ENCODE measurements at places on chromosomes 16 and 17.

DNA sequence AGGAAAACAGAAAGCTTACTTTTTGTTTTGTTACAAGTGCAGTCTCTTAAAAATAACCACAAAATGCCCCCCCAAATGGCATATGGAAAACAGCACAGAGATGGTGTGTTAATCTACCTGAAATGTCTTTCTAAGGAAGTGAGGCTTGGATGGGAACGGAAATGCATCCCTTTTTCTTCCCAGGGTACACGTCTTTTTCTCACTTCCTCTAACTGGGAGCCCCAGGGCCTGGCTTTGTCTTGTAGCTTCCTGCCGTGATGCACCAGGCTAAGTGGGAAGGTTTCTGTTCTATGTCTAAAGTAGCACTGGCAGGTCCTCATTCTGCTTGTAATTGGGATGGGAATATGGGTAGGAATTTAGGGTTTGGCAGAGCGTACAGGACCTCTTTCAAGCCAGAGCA lies 52.5 kb upstream of the CACNG3 start:
- no peak for DNase-seq

DNA sequence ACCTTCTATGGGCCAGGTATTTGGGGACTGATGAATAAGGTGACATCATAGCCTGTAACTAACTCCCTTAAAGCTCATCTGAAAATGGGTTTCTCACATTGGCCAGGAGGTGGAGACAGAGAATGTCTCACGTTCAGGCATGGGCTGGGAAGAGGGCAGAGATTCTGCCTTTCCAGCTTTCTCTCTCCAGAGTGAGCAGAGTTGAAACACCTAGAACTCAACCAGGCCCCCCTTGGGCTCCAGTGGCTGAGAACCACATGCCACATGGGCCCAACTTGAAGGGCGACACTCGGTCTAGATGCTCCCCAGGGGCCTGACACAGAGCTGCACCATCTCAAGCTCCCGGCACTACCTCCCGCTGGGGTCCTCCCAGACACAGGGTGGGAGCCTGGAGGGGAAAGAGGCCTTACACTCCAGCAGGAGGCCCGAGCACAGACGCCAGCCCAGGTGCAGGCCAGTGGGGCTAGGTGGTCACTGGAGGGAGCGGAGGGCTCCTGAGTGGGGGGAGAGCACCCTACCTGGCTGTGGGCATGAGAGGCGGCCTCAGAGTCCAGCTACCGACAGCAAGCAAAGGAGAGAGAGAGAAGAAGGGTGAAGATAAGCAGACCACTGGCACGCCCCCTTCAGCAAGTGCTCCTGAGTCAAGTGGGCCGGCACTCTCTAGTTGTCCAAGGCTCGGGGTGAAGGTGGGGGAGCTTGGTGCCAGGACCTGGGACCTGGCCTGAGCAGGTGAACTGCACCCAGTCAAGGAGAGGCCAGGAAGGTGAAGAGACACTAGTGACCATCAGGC lies 55.9 kb downstream of the MYO18A start:
- DNase-seq, result peak; percentile 83

GRCh38 chr16:31198207-31198882 lies 4.2 kb downstream of the PYCARD start:
- no peak for DNase-seq

DNA sequence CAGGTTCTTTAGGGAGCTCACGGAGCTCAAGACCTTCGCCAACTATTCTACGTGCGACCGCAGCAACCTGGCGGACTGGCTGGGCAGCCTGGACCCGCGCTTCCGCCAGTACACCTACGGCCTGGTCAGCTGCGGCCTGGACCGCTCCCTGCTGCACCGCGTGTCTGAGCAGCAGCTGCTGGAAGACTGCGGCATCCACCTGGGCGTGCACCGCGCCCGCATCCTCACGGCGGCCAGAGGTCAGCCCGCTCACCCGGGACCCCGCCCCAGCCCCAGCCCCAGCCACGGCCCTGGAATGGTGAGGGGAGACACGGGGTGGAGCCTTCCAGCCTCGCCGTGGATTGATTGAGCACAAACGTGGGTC lies 13.5 kb downstream of the SARM1 start:
- DNase-seq, result no peak

DNA sequence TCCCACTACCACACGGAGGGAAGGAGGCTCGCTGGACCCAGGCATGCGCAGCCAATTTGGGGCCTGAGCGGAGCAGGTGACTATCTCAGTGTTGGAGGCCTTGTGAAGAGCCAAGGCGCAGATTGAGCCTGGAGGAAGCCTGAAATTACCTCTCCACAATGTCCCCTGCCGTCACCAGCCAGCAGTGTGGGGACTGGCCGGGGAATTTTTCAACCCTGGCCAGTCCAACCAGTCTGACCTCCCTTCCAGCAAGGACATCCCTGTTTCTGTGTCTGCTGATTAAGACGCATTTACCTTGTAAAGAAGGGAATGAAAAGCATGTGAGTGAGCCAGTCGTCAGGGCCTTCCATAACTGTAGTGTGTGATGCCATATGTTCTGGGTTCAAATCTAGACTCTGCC lies 198.1 kb upstream of the IRX3 start:
- no peak for DNase-seq

DNA sequence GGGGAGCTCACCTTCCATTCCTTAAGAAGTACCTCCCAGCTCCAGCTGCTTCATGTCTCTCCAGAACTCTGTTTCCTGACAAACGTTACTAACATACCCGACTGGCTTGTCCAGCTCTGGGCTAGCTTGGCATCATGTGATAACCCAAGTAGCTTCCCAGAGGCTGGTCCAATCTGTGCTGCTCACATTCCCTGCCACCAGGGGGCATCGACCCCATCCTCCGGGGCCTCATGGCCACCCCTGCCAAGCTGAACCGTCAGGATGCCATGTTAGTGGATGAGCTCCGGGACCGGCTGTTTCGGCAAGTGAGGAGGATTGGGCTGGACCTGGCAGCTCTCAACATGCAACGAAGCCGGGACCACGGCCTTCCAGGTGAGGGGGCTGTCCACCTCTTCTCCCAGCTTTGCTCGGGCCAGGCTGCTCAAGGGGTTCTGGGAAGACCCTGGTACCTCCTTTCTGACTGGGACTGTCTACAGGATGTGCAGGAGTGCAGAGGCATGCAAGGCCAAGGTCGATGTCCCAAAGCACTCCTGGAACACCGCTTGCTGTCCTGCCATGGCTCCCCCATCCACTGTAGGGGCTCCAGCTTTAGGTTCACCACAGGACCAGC lies 7.6 kb downstream of the EPX start:
- peak; percentile 70 for DNase-seq

GRCh38 chr17:44359006-44359405 lies 4.6 kb downstream of the FAM171A2 start:
- no peak for DNase-seq

GRCh38 chr17:17830269-17830567 lies 6.6 kb downstream of the SREBF1 start:
- no peak for DNase-seq

GRCh38 chr16:69057400-69058378 lies 47.8 kb upstream of the HAS3 start:
- DNase-seq, result no peak

DNA sequence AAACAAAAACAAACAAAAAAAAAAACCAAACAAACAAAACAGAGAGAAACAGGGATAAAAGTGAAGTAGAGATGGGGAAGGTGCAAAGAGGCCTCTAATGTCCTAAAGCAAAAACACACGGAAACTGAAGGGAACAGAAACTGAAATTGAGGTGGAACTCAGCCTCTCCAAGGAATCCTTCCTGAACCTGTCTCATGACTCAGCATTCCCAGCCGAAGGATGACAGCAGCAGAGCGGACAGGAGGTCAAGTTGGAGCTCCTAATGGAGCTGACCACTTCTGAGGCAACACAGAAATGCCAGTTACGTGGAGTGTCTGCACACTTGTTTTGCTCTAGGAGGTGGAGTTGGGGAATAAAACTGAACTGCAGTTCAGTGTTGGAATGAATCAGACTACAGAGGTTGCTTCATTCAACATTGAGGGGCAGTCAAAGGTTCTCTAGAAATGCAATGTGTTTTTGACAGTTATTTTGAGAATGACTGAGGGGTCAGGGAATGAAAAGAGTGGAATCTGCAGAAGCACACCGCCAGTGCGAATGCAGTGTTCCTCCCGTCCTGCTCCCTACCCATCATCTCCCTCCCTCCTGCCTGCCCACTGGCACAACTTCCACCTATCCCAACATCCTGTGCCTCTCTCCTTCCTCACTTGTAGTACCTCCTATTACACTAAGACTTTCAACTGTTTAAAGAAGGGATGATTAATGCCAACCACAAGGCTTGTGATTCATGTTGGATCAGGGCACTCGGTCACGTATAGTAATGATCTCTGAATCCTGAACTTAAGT lies 6.3 kb downstream of the UBE2O start:
- peak; percentile 69 for DNase-seq

- no peak for DNase-seq
These were observed 18.7 kb downstream of the TNS4 start for GRCh38 chr17:40482722-40483121.

- DNase-seq, result no peak
These were observed 14.4 kb downstream of the CHCT1 start for GRCh38 chr17:60436676-60437075.

DNA sequence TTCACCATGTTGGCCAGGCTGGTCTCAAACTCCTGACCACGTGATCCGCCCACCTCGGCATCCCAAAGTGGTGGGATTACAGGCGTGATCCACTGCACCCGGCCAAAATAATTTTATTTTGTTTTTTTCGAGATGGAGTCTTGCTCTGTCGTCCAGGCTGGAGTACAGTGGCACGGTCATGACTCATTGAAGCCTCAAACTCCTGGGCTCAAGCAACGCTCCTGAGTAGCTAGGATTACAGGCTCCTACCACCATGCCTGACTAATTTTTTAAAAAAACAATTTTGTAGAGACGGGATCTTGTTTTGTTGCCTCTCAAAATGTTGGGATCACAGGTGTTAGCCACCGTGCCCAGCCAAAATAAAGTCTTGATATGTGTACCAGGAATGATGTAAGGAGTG lies 2.4 kb upstream of the TTLL6 start:
- no peak for DNase-seq

GRCh38 chr16:74936902-74937560 lies 47.9 kb downstream of the WDR59 start:
- DNase-seq, result no peak

GRCh38 chr17:17117923-17118322 lies 75.7 kb downstream of the MPRIP start:
- no peak for DNase-seq

GRCh38 chr17:10127819-10128425 lies 70.5 kb downstream of the GAS7 start:
- no peak for DNase-seq

GRCh38 chr16:48448841-48449481 lies 63.7 kb upstream of the SIAH1 start:
- no peak for DNase-seq

- DNase-seq, result no peak
These were observed 220.7 kb downstream of the ENGASE start for GRCh38 chr17:79295307-79295706.

DNA sequence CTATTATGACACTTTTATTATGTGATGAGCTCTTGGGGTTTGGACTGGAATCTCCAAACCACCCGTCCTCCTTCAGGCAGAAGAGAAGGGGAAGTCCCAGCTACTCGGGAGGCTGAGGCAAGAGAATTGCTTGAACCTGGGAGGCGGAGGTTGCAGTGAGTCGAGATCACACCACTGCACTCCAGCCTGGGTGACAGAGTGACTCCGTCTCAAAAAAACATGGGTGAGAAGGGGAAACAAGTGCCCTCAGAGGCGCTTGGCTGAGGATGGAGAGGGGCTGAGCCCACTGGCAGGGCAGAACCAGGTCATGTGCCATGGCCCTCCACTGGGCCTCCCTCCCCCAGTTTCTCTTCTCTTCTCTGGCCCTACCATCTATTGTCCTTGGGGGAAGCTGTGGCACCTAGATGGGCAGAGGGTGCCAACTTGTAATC lies 120.9 kb upstream of the SMURF2 start:
- no peak for DNase-seq

DNA sequence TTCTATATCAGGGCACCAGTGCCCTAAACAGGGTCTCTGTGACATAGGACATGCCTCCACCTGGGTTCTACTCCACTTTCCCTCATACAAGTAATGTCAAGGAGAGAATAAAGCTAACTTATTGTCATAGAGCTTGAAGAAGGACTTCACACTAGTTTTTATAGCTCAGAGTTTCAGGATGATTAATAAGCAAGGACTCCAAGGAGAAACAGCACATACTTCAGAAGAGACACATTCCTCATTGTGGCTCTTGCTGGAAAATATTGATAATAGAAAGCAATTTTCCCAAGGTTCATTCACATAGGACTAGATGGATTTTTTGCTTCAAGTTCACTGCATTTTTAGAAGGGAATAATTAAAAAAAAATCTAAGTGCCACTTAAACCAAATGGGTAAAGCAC lies 133.3 kb downstream of the CA10 start:
- no peak for DNase-seq

- DNase-seq, result no peak
These were observed 3.3 kb downstream of the ZCCHC14 start for GRCh38 chr16:87489434-87490045.

DNA sequence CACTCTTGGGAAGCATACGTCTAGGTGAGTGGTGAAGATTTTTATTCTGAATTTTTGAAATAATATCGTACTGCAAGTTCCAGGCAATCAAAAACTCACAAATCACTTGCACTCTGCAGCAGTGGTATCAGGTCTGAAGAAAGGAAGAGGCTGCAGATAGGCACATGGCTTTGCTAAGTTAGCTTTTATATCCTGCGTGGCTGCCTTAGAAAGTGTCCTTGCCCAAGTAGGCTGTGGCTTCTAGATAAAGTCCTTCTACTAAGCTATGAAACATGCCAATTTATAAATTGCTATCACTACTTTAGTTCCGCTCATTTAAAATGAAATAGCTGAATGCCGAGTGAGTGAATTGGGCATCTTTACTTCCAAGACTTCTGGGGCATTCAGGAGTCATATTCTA lies 17.9 kb downstream of the WWOX start:
- DNase-seq, result no peak

GRCh38 chr16:13883276-13883675 lies 36.7 kb upstream of the ERCC4 start:
- no peak for DNase-seq

DNA sequence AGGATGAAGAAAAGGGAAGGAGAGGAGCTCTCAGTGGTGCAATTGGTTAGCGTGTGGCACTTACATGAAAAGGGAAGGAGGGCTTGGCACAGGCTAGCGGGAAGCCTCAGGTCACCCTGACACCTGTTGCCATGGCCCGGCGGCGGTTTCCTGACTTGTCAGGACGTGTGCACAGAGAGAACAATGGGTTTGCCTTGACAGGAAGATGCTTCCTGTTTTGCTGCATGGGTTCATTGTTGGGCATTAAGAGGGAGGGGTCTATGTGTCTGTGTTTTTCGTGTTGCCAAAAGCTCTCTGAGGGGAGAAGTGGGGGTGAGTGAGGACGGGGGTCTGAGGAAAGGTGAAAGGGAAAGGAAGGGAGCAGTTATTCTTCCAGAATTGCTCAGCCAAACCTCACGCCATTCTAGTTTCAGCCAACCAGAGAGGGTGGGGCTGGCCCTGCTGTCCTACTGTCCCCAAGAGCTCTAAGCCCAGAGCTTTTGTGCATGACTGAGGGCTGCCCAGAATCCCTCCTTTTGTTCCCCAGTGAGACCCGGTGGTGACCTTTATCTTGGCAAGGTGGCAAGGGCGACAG lies 17.1 kb upstream of the CCR7 start:
- no peak for DNase-seq

Measured in HuH-7 (cell line).